ENCODE measurements at places on chromosomes 2 and 18. TPM values are rescaled to one million over a fixed set of nuclear protein-coding genes. Genes with fewer than 3 reads are reported as not detected.

The NMUR1 gene
- not detected for total RNA-seq

The KCNG2 gene
- 0.31 TPM for total RNA-seq

The CXCR1 gene
- total RNA-seq: 0.31 TPM

The NTSR2 gene
- not detected for total RNA-seq

The CHRND gene
- total RNA-seq: not detected

The ZC3H6 gene
- total RNA-seq: 40.1 TPM

The PLCD4 gene
- total RNA-seq: 2.2 TPM

The ZEB2 gene
- total RNA-seq: 925 TPM

The ASTL gene
- total RNA-seq: not detected

The FN1 gene
- total RNA-seq: 128 TPM
